HCEC 1CT (cell line): ENCODE measurements at places on chromosomes 6 and 20.
A peak's percentile ranks its signal among the peaks of the same experiment; 100 is the strongest.

DNA sequence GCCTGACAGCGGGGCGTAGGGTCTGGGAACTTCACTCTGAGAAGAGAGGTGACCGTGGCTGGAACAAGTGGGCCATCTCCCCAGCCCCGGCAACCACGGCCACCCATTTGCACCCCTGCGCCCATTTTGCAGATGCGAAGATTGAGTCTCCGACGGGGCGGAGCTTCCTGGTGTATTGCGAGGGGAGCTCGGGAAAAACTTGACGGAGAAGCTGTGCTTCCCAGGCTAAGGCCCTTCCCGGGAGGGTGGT lies 653 bp downstream of the ZNF335 start:
- DNase-seq, result no peak

- no peak for DNase-seq
Observed at GRCh38 chr6:128252341-128253176, 267.8 kb downstream of the PTPRK start.

- no peak for DNase-seq
Observed at GRCh38 chr6:118650582-118651281, 659 bp downstream of the CEP85L start.

DNA sequence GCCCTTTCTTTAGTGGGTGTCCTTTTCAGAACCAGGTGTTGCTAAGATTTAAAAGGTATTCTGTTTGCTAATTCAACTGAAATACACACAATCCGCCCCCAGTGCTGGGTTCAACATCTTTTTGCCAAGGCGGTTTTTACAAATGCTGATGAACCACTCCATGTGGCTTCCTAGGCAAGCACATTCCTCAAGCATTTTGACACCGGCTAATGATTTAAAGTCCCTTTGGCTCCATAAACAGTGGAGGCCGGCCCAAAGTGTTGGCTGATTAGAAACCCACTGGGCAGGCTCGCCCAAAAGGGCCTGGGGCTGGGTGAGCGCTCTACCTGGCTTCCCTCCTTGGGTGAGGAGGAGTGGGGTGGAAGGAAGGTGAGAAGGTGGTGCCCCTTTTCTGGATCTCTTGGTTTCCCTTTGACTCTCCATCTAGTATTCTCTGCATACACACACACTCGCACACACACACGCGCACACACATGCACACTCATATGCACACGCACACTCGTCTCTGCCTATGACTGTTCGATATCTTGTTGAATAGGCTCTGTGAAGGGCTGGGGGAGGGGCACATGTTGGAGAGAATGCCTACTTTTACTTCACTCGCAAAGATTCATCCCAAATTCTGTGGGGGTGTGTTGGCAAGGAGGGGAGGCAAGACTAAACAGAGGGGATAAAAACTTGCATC lies 66.7 kb upstream of the ARMC2 start:
- DNase-seq, result peak; percentile 2

DNA sequence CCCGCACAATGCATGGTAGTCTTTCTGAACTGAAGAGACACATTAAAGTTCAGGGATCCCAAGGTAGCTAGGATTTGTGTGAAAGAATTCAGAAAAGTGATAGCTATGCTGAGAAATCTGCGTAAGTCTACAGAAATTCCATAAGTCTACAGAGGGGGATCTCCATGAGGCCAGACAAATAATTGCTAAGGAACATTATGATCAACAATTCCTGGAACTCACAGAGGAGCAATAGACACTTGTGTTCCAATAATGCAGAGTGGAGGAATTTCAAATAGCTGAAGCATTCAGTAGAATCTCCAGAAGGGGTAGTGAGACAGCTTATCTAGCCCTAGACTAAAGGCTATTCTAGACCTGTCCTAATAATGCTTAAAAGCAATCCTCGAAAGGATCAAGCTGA lies 315.7 kb upstream of the ECI2 start:
- DNase-seq, result no peak

DNA sequence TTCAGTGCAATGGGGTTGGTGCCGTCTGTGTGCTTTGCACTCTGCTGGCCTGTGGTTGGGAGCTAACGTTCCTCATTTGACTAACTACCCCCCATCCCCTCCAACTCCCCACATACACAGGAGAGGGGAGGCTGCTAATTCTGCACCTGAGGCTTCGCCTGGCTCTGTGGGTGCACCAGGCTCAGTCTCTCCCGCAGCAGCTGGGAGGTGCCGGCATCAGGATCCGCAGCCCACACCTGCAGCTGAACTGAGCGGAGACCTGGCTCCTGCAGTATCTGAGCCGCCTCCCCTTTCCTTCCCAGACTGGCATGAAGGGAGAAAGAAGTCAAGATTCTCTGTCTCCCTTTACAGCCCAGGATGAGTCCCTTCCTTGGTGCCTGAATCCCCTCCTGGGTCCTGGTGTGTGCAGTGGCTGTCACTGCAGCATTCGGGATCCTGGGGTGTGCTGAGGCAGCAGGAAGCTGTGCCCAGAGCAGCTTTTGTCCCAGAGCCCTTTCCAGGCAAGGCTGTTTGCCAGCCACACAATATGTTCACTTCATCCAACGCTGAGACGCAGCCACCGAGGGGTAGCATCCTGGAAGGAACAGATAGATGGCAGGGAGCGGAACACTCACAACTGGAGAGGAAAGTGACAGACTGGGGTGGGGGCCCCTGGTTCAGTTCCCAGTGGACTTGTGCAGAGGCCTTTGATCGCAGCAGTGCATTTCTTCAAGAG lies 70.2 kb downstream of the CDH4 start:
- DNase-seq, result no peak

GRCh38 chr6:135209803-135210202 lies 28.7 kb downstream of the MYB start:
- DNase-seq, result no peak

GRCh38 chr20:43736588-43737158 lies 9.9 kb upstream of the GTSF1L start:
- no peak for DNase-seq

- DNase-seq, result no peak
Observed at GRCh38 chr6:134840086-134840867, 109.6 kb downstream of the ALDH8A1 start.

- no peak for DNase-seq
Observed at GRCh38 chr6:82073484-82073883, 174.1 kb downstream of the IBTK start.

- no peak for DNase-seq
Observed at GRCh38 chr6:93447874-93448273, 28.5 kb upstream of the EPHA7 start.

DNA sequence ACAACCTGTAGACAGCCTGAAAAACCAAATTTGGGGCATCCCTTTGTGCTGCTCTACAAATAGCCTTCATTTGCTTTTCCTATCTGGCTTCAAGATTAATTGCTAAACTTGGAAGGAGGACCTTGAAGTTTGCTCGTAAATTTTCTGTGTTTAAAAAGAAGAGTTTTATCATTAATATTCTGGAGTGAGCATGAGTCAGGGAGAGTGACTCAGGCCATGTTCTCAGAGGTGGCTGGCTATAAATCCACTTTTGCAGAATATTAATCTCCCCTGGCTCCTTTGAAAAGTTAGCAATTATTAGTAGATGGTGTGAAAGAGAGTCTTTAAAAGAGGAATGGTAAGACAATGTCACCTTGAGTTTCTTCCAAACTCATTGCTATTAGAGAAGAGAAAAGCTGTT lies 91.0 kb downstream of the ANKEF1 start:
- peak; percentile 27 for DNase-seq

GRCh38 chr6:1781152-1781816 lies 171.6 kb downstream of the FOXC1 start:
- no peak for DNase-seq

DNA sequence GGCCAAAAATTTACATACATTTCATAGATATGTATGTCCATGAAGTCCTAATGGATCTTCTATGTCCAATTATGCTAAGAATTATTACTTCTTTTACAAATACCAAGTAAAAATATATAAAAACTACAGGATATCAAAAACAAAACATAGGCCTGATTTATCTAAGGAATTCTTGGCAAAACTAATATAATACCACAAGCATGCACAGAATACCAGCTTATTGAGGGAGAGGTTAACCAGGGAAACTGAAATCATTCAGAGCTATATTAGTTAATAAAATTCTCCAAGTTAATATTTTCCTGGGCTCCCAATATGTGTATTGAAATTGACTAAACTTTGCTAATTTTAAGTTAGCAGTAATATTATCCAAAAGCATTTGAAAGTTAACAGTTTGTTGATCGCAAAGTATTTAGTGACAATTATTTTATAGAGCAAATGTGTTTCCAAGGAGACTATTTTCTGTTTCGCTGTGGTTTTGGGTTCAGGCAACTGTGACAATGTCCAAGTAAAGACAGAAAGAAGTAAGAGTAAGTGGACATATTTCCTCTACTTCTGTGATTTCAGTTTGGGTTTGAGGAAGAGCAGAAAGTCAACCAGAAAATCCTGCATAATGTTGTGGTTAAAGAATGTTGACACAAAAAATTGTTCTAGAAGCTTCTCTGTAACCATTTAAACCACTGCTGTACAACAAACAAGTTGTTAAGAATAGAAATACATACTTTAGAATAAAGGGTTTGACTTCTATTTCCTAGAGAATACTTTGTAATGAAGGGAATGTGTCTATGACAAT lies 167.4 kb downstream of the COL21A1 start:
- no peak for DNase-seq

DNA sequence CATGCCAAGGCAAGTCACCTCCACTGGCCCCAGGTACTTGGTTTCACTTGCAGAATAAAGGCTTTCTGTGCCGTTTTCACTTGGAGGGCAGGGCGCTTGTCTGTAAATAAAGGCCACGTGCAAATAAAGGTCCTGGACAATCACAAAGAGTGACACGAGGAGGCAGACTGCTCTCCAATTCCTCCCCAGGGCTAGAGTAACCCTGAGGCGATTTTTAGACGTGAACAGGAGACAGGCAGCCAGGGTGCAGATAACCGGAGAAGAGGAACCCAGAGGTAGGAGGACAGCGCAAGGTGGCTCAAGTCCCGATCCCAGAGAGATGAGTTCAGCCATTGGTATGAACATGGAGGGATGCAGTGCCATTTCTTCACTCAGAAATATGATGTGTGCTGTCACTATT lies 327.4 kb downstream of the KIF16B start:
- DNase-seq, result no peak

GRCh38 chr6:79813143-79813850 lies 134.1 kb downstream of the ELOVL4 start:
- no peak for DNase-seq

- DNase-seq, result no peak
Observed at GRCh38 chr6:134517868-134518267, 200.0 kb upstream of the SGK1 start.

DNA sequence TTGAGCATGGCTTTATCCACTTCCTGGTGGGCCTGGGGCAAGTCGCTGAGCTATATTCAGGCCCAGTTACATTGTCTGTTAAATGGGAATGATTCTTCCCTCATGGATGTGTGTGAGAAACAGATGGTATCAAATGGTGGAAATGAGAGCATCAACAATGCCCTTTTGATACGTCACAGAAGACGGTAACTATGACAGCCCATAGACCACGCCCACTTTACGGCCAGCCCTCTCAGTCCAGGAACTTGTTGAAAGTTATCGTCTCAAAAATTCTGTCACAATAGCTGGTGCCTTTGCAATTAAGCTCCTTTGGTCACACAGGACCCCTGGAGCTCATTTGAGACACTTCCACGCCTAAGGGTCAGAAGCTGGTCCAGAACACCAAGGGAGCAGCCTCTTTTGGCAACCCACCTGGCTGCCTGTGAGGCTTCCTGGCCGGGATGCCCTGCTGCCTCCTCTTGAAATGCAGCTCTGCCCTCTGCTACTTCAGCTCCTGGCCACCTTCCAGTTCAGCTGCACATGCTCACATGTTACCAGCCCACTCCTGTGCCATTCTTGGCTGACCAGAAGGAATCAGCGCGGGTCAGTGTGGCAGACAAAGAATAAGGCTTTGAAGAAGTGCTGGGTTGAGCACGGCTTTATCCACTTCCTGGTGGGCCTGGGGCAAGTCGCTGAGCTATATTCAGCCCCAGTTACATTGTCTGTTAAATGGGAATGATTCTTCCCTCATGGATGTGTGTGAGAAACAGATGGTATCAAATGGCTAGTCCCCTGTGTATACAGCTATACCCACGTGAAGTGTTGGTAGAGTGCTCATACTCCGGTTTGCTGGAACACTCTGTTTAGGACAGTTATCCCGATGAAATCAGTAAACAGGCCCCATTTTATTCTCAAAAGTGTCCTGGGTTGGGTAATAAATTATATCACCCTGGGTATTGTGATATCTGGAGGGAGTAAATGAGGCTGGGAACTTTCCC lies 199.2 kb upstream of the SUPT3H start:
- no peak for DNase-seq

DNA sequence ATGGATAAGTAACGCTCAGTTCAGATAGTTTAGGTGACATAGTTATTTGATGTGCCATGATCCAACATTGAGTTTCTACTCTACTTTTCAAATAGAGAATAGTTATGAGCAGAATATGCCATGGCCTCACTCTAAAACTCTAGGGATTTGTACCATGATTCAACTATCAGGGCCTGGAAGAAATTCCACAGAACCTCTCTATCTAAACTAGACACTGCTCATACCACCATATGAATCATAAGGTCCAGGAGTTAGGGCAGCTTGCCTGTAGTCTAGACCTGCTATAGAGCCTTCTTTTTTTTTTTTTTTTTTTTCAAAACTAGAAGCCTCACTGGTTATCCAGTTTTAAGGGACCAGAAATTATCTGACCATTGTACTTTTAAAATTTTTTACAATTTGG lies 571.8 kb upstream of the IMPG1 start:
- DNase-seq, result no peak
